ENCODE measurements at places on chromosomes 12 and 14. TPM values are rescaled to one million over a fixed set of nuclear protein-coding genes. Genes with fewer than 3 reads are reported as not detected.

DNA sequence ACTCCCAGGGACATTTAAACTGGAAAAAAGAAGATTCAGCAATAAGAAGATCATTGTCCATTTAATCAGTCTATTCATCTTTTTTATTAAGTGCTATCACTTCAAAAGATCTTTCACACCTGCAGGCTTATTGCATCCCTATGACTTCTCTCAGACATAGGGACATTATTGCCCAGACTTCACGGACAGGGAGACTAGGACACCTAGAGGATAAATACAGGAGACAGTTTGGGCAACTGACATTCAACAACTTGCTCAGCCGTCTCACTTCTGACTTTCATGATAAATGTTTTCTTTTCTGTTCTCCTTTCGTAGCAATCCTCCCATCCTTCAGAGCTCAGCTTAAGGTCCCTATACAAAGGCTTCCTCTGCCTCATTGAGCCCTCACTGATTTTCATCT lies 84.3 kb downstream of the TMEM30B start:
- no peaks in the 10 kb centered on the region for H3K4me1 ChIP-seq
- no peak for DNase-seq
- H3K4me3 ChIP-seq = no peak overlapping the region
- peaks cover 7% of the 10 kb centered on the region for H3K36me3 ChIP-seq

DNA sequence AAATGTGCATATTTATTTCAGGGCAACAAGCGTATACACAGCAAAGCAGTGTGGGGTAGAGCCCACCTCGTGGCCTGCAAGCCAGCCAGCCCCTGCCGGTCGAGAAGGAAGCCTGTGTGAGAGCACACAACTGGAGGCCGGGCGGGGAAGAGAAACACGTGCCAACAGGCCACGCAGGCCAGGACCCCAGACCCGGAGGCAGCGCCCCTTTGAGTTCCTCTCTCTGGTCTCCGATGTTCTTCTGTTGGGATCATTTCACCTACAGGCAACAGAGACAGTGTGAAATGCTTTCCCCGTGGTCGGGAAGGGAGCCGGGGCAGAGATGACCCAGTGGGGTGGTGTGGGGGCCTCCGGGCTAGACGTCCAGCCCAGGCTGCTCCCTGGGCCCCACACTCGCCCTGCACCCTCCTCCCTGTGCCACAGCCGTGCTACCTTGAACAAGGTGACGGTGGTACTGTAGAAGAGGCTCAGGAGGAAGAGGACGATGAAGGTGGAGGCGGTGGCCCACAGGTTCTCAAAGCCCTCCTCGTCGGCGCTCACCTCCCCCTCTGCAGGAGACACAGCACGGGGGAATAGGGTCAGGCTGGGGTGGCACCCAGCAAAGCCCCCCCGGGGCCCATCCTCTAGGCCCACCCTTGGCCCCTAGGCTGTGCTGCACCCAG lies 325.5 kb downstream of the TMEM121 start:
- no peak for DNase-seq
- no peaks in the 10 kb centered on the region for H3K27me3 ChIP-seq
- no peak overlapping the region for H3K4me3 ChIP-seq
- peaks cover 7% of the 10 kb centered on the region for H3K4me1 ChIP-seq

DNA sequence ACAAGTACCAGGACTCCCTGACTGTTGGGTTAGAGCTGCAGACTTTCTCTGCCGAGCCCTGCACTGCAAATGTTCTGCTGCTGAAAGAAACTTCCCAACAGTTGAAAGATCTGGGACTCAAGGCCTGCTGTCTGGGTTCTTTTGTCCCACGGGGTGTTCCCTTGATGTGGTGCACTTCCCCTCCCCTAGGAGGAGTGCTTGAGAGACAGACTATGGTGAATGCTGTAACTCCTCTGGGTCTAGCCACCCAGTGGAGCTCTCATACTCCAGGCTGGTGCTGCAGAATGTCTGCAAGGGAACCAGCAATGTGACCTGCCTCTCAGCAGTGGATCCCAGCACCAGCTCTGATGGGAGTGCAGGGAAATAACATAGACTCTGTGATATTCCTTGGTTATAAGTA lies 129.2 kb upstream of the SLCO1B1 start:
- H3K27me3 ChIP-seq = no peaks in the 10 kb centered on the region
- H3K27ac ChIP-seq = no peak overlapping the region
- H3K4me3 ChIP-seq = no peak overlapping the region
- H3K4me1 ChIP-seq = no peaks in the 10 kb centered on the region

Gene PLEKHD1
- polyA plus RNA-seq = not detected

DNA sequence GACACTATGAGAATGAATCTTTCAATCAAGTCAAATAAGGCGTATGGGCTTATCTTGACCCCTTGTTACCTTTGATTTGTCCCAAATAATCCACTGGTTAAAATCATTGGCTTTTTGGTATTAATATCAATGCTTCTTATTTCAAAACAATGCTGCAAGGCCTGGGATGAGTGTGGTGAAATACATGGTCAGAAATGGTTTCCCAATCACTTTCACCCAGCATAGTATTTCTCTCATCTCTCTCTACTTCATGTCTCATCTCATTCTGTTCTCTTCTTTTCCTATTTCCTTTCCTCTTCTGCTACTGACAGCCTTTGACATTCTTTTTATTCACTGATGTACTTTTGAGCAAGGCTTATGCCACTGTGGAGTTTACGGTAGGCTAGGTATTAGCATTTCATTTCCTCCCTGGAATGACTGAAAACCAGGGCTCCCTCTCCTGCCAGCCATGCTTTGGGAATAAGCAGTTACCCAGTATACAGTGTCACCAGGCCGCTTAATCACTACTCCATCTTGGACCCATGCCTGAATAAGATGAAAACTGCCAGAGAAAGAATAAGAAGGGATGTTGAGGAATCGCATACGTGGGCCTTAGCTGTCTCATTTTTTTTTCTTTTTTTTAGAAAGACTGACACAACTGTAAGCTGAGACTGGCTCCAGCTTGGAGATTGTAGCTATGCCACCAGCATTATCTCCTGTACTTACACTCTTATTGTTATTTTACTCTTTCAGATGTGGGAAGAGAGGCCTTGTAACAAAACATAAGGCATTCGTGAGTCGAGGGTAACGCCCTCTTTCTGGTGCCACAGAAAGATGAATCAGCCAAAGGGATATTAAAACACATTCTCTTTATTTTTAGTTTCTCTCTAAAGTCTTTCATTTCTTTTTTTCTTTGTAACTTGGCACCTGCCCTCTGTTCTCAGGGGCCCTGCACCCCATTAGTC lies 53.5 kb downstream of the IGF1 start:
- H3K27me3 ChIP-seq = peaks cover 5% of the 10 kb centered on the region
- H3K4me3 ChIP-seq = no peak overlapping the region
- H3K36me3 ChIP-seq = no peaks in the 10 kb centered on the region
- H3K4me1 ChIP-seq = no peaks in the 10 kb centered on the region

Measured in naive thymus-derived CD8-positive, alpha-beta T cell (primary cell).